ENCODE measurements at places on chromosomes 16 and 17.

GRCh38 chr16:10992112-10992511 lies 47.7 kb downstream of the CLEC16A start:
- no peak for DNase-seq

- DNase-seq: no peak
Observed at GRCh38 chr17:18120461-18121017, 12.0 kb downstream of the MYO15A start.

DNA sequence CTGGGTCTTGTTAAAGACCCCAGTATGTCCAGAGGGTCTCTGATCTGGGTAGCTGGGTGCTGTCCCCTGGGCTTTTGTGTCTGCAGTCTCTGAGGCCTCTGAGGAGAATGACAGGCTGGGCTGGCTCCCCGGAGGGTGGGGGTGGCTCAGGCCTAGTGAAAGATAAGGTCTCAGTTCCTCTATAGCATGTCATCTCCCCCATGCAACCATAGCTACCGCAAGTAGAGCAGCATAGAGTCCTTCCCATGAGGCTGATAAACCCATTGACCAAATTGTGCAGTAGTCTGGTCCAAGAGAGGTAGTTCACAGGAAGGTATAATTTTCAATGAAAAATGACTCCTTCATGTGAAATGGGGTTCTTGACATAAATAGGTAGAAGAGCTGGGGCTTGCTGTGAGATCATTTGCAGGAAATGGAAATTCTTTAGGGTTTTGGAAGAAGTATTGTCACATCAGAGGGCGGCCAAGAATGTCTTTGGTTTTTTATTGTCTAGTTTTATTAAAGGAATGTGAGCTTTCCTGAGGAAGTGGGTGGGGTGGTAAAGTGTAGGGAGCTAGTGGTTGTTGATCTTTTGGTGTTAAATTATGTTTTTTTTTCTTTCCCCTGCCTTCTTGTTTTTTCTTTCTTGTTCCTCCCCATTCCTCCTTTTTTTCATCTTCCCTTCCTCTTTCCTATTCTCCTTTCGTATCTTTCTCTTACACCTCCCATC lies 21.0 kb downstream of the SLC7A6OS start:
- no peak for DNase-seq

DNA sequence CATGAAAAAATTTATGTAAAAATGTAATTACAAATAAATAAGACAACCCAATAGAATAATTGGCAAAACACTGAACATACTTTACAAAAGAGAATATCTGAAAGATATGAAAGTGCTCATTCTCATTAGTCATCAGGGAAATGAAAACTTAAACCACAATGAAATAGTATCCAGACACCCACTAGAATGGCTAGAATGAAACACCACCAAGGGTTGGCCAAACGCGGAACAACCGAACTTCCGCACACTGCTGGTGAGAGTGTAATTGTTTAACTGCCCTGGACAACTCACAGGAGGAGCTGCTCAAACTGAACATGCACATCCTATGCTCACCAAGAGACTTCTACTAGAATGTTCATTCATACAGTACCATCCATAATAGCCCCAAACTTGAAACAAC lies 5.8 kb upstream of the ZDHHC7 start:
- no peak for DNase-seq

- no peak for DNase-seq
Observed at GRCh38 chr16:84709609-84710008, 9.8 kb downstream of the USP10 start.

DNA sequence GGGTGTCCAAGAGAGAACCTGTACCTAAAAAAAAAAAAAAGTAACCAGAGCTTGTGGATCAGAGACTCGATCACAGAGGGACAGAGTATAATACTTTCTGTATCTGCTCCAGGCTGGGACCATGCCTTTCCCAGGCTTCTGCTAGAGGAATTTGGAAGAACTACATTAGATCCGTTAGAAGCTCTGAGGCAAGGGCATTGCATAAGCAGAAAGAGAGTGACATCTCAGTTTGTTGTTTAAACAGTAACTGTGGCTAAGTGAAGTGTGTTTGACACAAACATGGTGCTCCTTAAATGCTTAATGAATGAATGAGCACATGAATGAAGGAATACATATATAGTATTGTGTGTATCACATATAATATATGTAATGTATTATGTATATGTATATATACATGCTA lies 131.2 kb downstream of the HS3ST3B1 start:
- DNase-seq: no peak

DNA sequence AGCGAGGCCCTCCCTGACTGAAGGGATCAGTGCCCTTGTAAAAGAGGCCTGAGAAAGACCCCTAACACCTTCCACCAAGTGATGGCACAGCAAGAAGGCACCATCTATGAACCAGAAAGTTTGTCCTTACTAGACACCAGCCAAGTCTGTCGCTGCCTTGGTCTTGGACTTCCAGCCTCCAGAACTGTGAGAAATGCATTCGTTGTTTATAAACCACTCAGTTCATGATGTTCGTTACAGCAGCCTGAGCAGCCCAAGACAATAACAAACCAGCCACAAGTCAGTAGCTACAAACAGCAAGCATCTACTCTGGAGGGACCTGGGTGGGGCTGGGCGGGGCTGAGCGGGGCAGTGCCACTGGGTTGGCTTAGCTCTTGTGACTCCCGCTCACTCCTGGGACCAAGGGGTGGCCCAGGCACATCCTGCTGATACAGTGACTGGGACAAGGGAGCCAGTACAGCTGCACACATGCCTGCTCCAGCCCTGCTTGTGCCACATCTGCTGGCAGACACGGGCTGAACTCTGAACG lies 234.9 kb downstream of the IRF8 start:
- DNase-seq: no peak

GRCh38 chr17:78753316-78754250 lies 28.5 kb downstream of the CYTH1 start:
- DNase-seq: no peak

- DNase-seq: peak; percentile 66
Observed at GRCh38 chr17:32870969-32871368, 6.0 kb downstream of the MYO1D start.

GRCh38 chr17:74426551-74427047 lies 5.3 kb upstream of the GPRC5C start:
- DNase-seq: no peak

GRCh38 chr16:89969741-89970410 lies 21.3 kb downstream of the DEF8 start:
- no peak for DNase-seq

GRCh38 chr17:83171661-83172060 lies 92.3 kb downstream of the METRNL start:
- DNase-seq: no peak

GRCh38 chr16:88064889-88065746 lies 113.9 kb downstream of the BANP start:
- no peak for DNase-seq

DNA sequence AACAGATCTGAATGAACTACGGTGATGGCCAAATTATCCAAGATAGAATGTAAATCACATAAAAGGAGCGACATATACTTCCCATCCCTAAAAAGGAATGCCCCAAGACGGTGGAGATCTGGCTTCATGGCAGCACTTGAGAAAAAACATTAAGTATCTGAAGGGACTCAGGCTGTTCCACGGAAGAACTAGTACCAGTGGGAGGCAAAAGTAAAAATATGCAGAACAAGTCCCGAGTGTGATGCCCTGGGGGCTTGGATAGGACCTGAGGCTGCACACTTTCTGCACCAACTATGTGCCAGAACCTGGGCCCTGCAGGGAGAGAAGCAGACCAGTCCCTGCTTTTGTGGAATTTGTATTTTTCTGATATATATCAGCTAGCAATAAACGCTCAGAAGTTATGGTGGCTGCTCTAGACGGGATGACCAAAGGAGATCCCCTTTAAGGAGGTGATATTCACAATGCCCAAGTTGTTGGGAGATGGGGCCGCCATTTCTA lies 539 bp upstream of the CKLF start:
- DNase-seq: no peak

DNA sequence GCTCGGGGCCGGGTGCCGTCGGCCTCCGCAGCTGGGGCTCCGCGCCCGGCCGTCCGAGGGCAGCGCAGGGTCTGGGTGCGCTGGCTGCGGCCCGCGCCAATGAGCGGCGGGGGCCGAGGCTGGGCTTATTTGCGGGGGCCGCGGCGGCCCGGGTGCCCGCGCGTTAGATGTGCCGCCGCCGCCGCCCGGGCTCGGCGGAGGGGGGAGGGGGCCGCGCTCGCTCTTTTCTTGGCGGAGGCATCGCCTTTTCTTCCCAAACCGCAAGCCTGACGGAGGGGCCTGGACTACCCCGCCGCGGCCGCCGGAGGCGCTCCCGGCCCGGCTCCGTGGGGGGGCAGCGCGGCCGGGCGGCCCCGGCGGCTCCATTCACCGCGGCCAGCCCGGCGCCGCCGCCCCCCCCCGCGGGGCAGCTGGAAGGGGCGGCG lies at the start of gene NOTUM:
Gene NOTUM (minus strand): TSS at position 101 of the 425 bp plus-strand sequence. CDS start 278 bp downstream, outside the sequence.
- no peak for DNase-seq

DNA sequence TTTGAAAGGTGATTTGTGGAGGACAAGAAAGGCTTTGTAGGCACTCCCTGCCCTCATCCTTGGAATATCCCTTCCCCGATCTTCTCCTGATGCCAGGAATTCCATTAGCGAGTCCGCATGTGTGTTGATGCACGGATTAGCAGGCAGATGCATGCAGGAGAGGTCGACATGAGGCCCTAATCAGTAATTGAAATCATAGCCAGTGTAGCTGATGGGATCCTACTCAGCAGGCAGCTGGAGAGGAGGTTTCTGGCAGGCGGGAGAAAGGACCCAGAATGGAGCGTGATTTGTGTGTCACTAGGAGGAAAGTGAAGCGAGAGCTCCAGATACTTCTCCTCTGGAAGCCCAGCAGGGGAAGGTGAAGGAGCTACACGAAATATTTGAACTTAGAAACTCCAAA lies 196.3 kb upstream of the CDH11 start:
- DNase-seq: no peak

- DNase-seq: no peak
Observed at GRCh38 chr16:31270795-31271194, 11.0 kb downstream of the ITGAM start.

- peak; percentile 96 for DNase-seq
Observed at GRCh38 chr16:89489040-89489897, 1.1 kb downstream of the ANKRD11 start.

DNA sequence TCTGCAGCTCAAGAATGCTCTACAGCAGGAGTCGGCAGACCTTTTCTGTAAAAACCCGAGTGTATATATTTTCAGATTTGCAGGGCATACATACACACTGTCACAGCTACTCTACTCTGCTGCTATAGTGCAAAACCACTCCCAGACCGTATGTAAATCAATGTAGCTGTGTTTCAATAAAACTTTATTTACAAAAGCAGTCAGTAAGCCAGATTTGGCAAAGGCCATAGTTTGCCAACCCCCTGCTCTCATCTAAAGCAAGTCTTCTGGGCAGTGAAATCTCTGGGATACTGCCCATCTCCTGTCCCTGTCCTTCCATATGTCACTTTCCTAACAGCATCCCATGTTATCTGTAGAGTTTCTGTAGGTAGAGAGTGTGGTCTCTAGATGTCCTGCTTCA lies 57.2 kb upstream of the GSG1L start:
- DNase-seq: no peak

GRCh38 chr16:68088130-68088972 lies 3.2 kb downstream of the NFATC3 start:
- DNase-seq: no peak

DNA sequence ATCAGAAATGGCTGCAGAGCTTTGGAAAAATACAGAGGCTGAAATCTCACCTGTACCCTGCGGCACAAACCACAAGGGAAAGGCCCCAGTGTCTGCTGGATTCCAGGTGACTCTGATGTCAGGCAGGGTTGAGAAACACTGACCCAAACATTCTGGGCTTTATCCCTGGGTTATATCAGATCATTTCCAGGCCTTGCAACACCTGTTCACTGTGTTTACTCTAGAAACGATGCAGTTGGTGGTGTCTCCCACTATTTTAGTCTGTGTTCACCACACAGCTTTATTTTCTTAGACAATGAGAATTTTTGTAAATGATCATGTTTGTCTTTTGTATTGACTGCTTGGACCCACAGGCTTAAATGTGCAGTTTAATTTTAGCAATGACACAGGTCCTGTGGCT lies 151.5 kb upstream of the SDK2 start:
- no peak for DNase-seq

DNA sequence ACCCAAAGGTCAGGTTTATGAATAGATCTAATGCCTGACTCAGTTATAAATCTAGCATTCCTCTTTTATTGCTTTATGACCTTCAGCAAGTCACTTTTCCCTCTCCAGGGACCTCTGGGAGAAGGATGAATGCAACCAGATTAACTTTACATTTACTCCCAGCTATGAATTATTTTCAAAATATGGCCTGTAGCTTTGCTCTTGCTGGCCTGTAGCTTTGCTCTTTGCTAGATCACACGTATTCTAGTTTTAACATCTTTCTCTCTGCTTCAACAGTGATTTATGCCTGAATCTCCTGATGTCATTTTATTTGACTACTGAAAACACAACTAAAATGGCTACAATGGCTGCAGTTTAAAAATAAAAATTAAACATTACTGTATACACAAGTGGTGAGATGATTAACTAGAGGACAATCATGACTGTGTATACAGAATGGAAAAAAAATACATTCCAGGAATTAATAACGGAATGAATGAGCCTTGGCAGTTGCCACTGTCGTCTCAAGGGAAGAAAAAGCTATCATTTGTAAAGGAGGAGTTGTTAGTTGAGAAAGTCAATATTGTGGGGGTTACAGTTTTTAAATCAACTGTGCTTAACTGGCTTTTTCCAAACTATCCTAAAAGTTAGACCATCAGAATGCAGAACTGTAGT lies 434.5 kb upstream of the GOT2 start:
- no peak for DNase-seq

GRCh38 chr16:29729116-29729521 lies 16.7 kb downstream of the C16orf54 start:
- no peak for DNase-seq

DNA sequence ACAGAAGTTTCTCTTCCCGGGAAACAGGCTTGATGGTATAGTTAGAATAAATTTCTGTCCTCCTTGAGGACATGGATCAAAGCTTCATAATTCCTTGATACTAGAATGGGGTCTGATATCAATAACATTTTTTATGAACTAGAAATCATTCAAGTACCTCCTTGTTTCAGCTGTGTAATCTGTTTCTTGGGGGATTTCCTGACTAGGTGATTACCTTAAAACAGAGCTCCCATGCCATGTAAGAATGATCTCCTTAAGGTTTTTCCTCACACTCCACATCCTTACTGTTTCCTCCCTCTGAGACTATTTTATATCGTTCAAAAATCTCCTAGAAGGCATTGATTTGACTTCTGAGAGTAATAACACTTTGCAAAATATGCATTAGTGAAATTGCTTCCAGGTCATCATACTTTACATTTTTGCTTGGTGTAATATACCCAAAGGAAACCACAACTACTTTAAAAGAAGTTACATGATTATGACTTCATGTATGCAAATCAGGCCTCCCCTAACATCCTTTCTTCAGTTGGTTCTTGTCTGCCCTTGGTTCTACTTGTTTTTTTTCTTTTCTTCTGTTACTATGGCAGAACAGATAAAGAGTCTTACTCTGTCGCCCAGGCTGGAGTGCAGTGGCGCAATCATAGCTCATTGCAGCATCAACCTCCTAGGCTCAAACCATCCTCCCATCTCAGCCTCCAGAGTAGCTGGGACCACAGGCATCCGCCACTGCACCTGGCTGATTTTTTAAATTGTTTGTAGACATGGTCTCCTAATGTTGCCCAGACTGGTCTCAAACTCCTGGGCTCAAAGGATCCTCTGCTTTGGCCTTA lies 388.8 kb downstream of the ZFHX3 start:
- no peak for DNase-seq

- DNase-seq: no peak
Observed at GRCh38 chr16:11409398-11409797, 64.1 kb downstream of the RMI2 start.

Measured in tibial artery (tissue), 4 donors.